ENCODE measurements at places on chromosomes 1 and 21. TPM values are rescaled to one million over a fixed set of nuclear protein-coding genes. Genes with fewer than 3 reads are reported as not detected.

Gene CD1D
- 3.1 TPM for total RNA-seq

Gene SNIP1
- 11.3 TPM for total RNA-seq

Gene SPOCD1
- 4.9 TPM for total RNA-seq

Gene MUTYH
- 20.2 TPM for total RNA-seq

Measured in bronchial epithelial cell (primary cell).